SK-N-SH treated with all-trans-retinoic acid at 6 μM for 48 hours (cell line): ENCODE measurements at places on chromosomes 16 and 17.

- ATAC-seq, result peak; percentile 75
Observed at GRCh38 chr16:1530883-1531637, 2.4 kb upstream of the TMEM204 start.

- peak; percentile 82 for ATAC-seq
Observed at GRCh38 chr16:85055493-85056210, 28.1 kb downstream of the KIAA0513 start.

DNA sequence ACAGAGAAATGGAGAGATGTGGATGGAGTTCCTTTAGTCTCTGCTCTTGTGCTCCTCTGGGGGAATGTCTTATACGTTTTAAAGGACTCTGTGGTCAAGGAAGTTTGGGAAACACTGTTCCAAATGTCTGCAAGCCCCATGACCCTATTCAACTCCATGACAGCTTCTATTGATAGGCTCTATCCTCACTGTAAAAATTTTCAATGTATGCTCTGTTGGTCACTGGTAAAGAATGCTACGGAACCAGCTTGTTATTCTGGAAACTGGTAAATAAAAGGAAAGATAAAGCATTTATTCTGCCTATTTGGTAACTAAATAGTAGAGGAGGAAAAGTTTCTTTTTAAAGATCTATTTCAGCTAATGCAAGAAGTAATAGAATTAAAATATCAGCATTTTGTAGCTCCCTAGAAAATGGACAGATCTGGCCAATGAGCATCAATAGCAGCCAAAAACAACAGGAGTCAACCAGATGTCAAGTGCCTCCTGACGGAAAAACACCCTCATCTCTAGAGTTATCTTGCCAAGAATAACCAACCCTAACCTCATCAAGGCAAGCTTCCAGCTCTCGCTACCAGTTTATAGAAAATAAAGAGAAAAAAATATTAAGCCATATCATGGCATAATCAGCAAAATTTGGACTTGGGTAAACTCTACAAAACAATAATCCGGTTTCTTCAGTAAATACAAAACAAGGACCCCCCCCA is 16.1 kb downstream of the GDE1 start:
- peak; percentile 33; the same call in 1 of the 3 replicates for ATAC-seq

DNA sequence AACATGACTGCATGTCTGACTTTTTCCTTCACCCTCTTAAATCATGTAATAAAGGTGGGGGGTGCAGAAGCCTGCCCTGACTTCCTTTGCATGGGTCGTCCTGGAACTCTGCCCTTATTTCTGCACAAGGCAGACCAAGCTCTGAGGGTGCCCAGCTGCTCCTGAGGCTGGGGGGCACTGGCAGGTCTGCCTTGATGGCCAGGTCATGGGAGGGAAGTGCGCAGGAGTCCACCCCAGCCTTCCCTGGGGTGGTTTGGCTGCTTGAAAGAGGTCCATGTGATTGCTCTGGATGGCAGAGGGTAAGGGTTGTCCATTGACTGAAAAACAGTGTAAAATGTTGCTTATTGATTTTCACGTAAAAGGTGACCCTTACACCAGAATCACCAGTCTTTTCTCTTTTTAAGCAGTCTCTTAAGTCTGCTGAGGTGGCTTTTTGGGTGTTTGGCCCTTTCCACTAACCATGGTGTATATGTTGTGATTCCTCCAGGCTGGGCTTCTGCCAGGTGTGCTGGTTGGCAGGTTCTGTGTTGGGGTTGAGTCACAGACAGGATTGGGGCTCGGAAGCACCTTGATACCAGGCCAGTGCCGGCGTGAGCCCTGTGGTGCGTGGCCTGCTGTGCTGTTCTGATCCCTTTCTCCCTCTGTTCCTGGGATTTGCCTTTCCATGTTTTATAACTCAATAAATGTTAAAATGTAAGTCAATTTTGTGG is 19.4 kb downstream of the DHX38 start:
- peak; percentile 15; the same call in 2 of the 3 replicates for ATAC-seq

GRCh38 chr16:2163211-2163881 is 7.8 kb downstream of the TRAF7 start:
- ATAC-seq, result no peak

GRCh38 chr17:74873874-74874614 is 1.2 kb upstream of the FDXR start:
- peak; percentile 5; the same call in 2 of the 3 replicates for ATAC-seq

- ATAC-seq, result no peak
Observed at GRCh38 chr16:3781421-3781820, 64.1 kb upstream of the TRAP1 start.

DNA sequence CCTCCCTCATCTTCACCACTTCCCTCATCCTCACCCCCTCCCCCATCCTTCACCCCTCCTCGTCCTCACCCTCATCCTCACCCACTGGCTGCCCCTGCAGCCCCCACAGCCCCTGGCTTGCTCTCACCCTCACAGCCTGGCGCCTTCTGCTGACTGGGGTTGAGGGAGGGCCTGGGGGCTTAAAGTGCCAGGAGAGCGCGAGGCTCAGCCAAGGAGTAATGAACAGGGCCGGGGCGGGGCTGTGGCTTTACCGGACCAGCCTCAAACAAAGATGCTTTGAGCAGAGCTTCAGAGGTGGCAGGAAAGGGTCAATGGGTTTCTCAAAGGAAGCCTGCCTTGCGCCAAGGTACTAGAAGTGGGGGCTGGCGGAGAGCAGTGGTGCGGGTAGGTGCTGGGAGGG is at the start of gene PRSS33:
PRSS33 (minus strand) TSS at position 155 of the 400 bp plus-strand sequence. CDS start 1,013 bp downstream, outside the sequence.
- ATAC-seq, result no peak

DNA sequence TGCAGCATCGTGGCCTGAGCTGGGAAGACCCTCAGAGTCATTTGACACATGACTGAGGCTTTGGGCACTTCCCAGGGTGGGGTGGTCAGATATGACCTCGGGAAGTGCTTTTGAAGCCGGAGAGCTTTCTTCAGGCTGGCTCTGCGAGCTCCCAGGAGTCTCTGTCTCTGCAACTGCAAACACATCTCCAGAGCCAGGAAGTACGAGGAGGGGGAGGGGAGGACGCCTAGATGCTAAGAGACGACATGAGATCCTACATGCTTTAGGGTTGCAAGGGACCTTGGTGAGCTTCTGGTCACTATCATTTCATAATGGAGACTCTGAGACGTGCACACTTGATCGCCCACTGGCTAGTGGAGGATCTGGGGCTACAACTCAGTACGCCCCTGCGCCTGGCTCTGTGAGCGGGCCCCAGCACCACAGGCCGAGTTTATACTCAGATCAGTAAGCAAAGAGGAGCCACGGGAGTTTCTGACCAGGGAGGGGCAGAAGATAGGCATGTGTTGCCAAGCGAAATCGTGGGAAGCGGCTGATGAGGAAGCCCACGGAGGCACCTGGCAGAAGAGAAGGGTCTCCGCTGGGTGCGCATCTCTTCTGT is 527 bp upstream of the MGAT5B start:
- ATAC-seq, result peak; percentile 19

DNA sequence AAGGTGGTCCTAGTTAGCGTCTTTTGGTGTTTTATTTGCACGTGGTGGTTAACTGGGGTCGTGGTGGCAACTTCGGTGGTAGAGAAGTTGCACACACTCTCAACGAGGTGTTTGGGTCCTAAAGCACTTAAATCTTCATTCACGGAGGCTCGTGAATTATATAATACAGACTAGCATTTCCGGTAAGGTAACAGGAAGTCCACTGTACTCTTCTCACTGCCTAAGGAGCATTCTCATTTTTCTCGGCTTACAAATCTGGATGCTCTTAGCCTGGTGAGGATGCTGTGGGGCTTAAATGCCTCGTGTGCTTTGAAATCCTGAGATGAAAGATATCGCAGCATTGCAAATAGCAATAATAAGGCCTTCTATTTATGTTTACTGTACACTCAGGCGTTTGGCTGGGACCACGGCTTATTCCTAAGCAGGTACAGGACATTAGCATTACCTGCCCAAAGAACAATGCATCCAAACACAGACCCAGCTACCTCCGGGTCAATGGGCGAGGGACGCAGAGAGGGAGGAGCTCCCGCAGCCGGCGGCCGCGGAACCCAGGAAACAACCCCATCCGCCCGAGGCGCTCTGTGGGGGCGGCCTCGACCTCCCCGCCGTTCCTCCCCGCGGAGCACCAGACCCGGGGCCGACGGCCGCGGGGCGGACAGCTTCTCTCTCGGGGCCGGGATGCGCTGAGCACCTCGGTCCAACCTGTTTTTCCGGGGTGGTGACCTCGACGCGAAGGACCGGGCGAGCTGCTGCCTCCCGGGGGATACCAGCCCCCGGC is 856 bp downstream of the DNAJA2 start:
- ATAC-seq, result peak; percentile 61

DNA sequence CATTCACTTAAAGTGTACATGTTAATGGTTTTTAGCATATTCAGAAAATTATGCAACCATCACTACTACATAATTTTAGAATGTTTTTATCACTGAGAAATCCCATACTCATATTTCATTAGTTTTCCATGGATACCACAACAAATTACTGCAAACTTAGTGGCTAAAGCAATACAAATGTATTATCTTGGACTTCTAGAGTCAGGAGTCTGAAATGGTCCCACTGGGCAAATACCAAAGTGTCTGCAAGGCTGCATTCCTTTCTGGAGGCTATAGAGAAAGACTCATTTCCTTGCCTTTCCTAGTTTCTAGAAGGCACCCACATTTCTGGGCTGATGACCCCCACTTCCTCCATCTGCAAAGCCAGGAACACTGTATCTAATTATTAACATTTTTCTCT is 16.9 kb upstream of the GNAO1 start:
- ATAC-seq, result no peak

DNA sequence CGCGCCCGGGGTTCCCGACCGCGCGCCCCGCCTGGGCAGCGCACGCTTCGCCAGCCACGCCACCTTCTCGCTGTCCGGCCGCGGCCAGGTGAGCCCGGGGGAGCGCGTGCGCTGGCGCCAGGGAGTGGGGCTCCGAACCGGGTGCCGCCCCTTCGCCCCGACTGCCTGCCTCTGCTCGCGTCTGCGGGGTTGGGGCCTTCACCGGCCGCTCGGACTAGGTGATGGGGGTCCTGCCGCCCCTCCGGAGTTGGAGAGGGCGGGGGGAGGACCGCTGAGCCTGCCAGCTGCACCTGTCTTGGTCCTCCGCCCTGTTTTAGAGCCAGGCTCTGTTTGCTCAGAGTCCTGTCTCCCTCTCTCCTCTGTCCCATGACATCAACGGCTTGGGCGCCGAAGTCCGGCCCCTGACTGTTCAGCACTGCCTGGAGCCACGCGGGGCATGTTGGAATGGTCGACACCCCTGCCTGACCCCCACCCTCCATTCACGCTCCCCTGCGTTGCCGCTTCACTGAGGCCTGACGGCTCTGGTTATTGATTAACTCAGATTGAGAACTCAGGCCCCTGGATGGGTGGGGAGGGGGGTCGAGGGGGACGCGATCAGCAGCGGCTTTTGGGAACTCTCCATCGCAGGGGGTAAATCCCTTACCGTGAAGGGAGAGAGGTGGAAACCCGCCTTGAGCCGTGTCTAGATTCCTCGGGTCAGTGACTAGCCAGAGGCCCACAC is 748 bp downstream of the SMTNL2 start:
- no peak for ATAC-seq

DNA sequence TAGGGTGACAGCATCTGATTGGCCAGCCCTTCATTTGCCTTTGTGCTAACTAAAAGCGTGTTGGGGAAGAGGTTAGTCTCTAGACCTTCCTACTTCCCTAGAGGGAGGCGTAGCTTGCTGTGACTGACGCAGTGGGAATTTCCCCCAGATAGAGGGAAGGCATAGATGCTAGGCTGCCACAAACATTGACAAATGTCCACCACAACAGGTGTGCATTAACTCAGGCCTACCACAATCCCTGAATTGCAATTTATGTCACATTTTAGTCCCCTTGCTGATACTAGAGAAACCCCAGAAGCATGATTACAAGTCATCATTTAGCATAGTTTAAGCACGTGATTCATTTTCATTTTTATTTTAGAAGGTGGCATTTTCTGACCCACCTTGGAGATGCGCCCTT is 76.3 kb upstream of the WSB1 start:
- ATAC-seq, result no peak

DNA sequence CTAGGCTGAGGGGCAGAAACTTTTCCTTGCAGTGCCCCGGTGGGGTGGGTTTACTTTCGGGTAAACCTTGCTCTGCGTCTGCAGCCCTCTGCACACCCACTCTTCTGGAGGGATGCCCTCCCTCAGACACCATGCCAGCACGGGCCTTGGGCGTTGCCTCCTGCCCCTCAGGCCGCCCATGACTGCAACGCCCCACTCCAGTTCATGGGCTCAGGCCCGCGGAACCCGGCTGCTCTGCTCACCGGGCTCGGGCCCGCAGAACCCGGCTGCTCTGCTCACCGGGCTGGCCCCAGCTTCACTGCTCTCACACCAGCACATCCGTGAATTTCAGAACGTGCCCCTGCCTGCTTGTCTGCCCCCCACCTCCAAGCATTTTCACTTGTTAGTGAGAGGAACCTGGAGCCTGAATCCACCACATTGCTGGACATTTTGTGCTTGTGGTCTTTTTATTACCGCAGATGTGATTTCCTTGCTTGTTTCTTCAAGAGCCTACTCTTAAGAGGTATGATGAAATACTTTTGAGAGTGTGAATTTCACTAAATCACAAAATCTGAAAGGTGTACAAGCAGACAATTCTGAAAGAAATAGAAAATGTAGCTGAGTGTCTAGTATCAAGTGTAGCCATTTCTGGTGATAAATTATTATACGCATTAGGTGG is 130.9 kb downstream of the RPTOR start:
- no peak for ATAC-seq

DNA sequence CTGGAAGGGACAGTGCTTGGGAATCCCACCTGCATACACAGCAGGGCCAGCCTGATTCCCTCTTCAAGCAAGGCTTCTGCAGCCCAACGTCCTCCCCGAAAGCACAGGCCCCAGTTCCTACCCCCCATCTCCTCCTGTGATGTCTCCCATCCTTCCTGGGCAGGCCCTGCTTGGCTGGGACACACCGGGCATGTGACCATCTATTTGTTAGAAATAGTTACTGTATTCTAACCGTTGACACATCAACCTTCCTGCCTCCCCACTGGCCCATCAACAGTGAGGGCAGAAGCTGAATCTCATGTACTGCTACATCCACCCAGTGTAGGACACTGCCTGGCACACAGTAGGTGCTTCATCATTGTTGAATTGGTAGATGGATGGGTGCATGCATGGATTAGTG is 10.7 kb downstream of the PRR29 start:
- ATAC-seq, result no peak

GRCh38 chr17:12078791-12079190 is 58.1 kb downstream of the MAP2K4 start:
- peak; percentile 65 for ATAC-seq

DNA sequence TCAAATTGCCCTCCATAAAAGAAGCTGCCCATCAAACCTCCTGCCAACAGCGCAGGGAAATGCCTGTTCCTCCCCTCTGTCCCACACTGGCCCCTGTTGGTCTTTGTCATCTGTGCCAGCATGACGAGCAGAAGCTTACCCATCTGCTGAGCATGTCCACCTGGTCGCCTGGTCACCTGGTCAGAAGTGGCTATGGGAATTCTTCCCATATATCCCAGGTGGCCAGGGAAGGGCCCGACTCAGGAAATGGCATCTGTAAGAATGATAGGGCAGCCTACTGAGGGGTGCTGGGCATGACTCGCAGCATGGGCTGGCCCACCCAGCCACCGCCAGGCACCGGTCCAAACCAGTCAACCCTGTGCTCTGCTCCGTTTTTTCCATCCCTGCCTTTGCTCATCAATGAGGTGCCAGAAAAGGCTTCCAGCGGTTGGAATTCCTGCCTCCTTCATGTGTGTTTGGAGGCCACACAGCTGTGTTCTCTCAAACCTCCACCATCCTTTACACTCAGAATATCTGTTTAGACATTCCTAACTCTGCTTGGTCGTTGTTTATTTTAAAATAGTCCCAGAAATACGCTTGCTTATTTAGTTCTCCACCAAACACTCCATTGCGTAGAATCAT is 145.2 kb downstream of the CLEC16A start:
- ATAC-seq, result no peak

GRCh38 chr17:61862105-61862574 is 1.2 kb downstream of the BRIP1 start:
- peak; percentile 25; the same call in 2 of the 3 replicates for ATAC-seq
